Mucosa of gallbladder (tissue), 1 donor: ENCODE measurements at places on chromosomes 7 and 10.
A peak's percentile ranks its signal among the peaks of the same experiment; 100 is the strongest.

DNA sequence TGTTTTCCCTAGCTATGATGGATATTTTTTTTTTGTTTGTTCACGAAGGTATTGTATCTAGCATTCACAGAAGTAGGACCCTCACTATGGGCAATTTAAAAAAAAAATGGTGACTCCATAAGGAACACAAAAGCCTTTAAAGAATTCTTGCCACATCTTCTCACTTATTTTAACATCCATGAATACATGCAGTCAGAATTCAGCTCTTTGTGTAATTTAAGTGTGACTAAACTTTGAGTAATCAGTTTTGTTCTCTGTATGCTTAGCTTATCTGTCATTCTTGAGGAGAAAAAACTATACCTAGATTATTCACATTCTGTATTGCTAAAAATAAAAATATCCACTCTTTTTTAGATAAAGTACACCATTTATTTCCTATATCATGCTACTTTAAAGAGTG lies 313.2 kb upstream of the KCND2 start:
- no peak for DNase-seq

- no peak for DNase-seq
Measured at GRCh38 chr7:81491573-81491972, 278.3 kb downstream of the HGF start.

- DNase-seq, result no peak
Measured at GRCh38 chr10:97748116-97748515, 11.2 kb downstream of the ZFYVE27 start.

- no peak for DNase-seq
Measured at GRCh38 chr10:61973169-61973568, 71.7 kb downstream of the ARID5B start.

DNA sequence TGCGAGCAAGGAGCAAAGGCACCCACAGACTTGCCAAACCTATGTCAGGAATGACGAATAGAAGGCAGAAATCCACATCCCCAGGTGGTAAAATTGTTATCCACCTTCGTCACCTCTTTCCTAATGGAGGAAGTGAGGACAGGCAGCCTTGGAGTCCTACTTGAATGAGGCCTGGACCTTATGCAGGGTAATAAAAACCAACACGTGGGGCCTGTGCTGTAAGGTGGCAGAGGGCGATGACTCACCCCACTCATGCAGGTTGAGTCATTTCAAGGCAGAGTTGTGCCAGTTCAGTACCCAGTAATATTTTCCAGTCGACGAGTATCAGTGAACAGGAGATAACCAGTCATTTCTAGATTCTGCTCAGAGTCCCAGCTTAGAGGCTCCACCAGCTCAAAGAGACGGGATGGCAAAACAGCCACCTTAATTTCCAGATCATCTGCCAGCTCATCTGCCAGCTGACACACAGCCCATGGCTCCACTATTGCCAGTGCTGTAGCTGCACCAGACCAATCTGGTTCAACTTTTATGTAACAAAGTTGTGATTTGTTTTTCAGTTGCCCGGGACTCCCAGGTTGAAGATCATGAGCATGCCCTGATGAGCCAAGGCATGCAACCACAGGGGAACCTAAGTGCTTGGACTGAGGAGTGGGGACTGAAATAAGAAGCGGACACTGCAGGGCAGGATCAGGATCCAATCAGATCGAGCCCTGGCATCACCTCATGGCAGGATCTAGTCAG lies 176.2 kb upstream of the ITGB1 start:
- DNase-seq, result peak; percentile 87
